Endothelial cell (in vitro differentiated cells): ENCODE measurements at places on chromosomes 4 and X.

- DNase-seq = no peak
These were observed 100.7 kb downstream of the PTTG2 start for GRCh38 chr4:38060829-38061431.

- DNase-seq = no peak
These were observed 1492.7 kb upstream of the IGFBP7 start for GRCh38 chr4:58602731-58603359.

GRCh38 chr4:101357751-101358150, 10.4 kb upstream of the PPP3CA start:
- no peak for DNase-seq

DNA sequence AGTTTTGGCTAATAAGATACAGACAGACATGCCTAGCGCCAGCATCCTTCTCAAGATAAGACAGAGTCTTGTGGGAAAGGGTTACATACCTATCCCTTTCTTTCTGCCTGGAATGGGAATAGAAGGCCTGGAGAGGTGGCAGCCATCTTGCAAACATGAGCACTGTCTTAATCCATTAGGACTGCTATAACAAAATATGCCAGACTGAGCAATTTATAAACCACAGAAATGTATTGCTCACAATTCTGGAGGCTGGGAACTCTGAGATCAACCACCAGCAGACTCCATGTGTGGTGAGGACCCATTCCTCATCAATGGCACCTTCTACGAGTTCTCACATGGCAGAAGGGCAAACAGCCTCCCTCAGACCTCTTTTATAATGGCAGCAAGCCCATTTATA, 26.5 kb upstream of the NEIL3 start:
- no peak for DNase-seq

DNA sequence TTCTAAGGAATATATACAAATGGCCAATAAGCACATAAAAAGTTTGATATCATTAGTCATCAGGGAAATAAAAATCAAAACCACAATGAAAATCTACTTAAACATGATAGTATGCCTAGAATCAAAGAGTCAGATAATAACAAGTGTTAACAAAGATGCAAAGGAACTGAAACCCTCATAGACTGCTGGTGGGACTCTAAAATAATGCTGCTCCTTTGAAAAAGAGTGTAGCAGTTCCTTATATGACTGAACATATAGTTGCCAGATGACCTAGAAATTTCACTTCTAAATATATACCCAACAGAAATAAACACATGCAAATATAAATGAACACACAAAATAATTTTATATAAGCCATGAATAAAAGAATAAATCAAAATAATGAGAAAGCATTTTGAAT, 205.1 kb upstream of the CTSO start:
- no peak for DNase-seq

DNA sequence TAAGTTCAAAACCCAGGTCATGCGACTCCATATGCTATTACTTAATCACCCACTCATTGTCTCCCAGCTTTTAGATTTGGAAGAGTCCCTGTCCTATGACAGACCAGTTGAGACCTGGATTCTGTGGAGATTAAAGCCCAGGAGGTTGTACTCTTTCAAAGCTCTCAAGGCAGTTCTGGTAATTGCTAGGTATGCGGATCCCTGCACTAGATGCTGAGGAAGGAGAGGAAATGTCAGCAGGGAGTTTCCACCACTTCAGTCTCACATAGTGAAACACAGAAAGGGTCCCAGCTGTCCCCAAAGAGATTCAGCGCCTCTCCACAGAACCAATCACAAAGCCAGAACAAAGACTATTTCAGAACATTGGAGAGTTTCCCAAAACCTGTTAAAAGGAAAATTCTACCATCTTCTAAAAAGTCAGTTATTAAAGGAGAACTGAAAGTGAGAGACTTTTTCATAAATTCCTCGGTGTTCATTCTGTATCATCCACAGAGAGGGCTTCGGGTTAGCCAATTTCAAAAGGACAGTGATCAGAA, 53.4 kb downstream of the IRF2 start:
- DNase-seq = no peak

- DNase-seq = no peak
These were observed 136.0 kb downstream of the MAB21L2 start for GRCh38 chr4:150717952-150718351.

- DNase-seq = no peak
These were observed 332.3 kb downstream of the ADGRL3 start for GRCh38 chr4:61532336-61533000.

DNA sequence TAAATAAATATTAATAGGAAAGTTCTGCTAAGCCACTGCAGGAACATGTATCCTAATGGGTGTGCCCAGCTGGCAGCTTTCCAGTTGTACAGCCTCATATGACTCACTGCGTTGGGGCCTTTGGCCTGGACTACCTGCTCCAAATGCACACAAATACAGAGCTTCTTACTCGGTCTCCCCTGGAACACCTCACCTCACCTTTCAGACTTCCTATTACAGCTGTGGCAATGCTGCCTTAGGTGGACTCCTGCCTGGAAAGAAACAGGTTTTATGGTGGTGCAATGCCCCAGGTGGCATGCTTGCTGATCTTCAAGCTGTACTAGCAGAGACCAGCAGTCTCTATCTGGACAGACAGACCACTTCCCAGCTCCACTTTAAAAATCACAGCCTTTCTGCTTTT, 85.7 kb upstream of the EXOC1L start:
- no peak for DNase-seq

GRCh38 chrX:129115104-129115503, 408.2 kb downstream of the SMARCA1 start:
- peak; percentile 57 for DNase-seq

GRCh38 chr4:3512279-3512678, 19.9 kb downstream of the LRPAP1 start:
- DNase-seq = no peak

DNA sequence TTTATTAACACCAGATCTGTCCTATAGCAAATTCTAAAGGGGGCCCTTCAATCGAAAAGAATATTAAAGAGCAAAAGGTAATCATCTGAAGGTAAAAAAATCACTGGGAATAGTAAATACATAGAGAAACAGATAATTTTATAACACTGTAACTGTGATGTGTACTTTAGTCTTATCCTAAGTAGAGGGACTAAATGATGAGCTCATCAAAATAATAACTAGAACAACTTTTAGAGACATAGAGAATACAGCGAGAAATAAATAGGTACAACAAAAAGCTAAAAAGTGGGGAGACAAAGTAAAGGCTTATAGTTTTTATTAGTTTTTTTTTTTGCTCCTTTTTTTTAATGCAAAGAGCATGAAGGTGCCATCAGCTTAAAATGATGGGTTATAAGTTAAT, 17.3 kb upstream of the CT83 start:
- no peak for DNase-seq

- DNase-seq = peak; percentile 9
These were observed 121.0 kb upstream of the TEX13D start for GRCh38 chrX:124211312-124211942.

- no peak for DNase-seq
These were observed 591.1 kb upstream of the BOD1L1 start for GRCh38 chr4:14218641-14219040.
